Cerebellar nuclear complex (tissue), 1 donor: ENCODE measurements at places on chromosomes 2 and 18.

GRCh38 chr2:45244928-45245327 is 235.7 kb upstream of the SIX2 start:
- DNase-seq: no peak

GRCh38 chr2:196225213-196225612 is 53.8 kb upstream of the STK17B start:
- DNase-seq: no peak

GRCh38 chr2:11200651-11201050 is 45.4 kb downstream of the SLC66A3 start:
- DNase-seq: no peak

GRCh38 chr2:232436381-232437194 is 19.4 kb upstream of the ALPI start:
- DNase-seq: no peak

DNA sequence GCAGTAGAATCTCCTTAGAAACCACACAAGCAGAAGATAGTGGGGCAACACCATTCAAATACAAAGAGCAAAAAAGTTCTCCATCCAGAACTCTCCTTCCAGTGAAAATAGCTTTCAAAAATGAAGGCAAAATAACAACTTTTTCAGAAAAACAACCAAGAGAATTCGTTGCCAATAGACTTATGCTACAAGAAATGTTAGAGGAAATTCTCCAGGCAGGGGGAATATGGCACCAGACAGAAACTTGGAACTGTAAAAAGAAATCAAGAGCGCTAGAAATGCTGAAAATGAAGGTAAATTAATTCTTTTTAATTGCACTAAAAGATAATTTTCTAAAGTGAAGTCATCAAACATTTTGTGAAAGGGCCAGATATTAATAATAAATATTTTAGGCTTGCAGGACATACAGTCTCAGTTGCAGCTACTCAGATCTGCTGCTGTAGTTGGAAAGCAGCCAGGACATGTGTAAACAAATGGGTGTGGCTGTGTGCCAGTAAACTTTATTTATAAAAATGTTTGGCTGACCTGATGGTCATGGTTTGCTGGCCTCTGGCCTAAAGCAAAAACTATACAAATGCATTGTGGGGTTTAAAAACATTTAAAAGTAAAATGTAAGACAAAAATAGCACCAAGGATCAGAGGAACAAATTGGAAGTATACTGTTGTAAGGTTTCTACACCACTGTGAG is 73.7 kb upstream of the TGFA start:
- DNase-seq: no peak

DNA sequence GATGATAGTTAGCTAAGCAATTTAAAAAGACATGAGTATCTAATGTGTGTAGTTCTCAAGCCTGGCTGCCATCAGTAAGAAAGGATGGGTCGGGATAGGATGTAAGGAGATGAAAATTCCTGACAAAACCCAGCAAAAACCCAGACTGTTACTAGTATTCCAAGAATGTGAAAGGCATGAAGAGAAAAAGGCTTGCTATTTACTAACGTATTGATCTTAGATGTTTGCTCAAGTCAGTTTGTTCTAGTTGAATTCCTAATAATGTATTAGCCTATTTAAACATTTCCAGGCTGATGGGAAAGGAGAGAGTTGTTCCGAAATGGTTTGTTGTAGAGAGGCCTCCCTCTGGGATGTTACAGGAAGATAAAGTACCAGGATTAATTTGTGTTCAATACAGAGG is 88.2 kb downstream of the ZNF532 start:
- DNase-seq: no peak

GRCh38 chr2:164314148-164314547 is 307.1 kb downstream of the GRB14 start:
- DNase-seq: no peak

GRCh38 chr2:99691926-99692325 is 202.1 kb upstream of the REV1 start:
- no peak for DNase-seq

- DNase-seq: no peak
Measured at GRCh38 chr2:71004857-71005256, 10.2 kb upstream of the TEX261 start.

GRCh38 chr2:58336416-58336815 is 95.3 kb upstream of the FANCL start:
- no peak for DNase-seq

GRCh38 chr2:33304032-33304864 is 172.2 kb upstream of the RASGRP3 start:
- DNase-seq: no peak

GRCh38 chr18:55185391-55185790 is 226.1 kb upstream of the CCDC68 start:
- DNase-seq: no peak

- no peak for DNase-seq
Measured at GRCh38 chr18:14916851-14917250, 168.9 kb downstream of the ANKRD30B start.

DNA sequence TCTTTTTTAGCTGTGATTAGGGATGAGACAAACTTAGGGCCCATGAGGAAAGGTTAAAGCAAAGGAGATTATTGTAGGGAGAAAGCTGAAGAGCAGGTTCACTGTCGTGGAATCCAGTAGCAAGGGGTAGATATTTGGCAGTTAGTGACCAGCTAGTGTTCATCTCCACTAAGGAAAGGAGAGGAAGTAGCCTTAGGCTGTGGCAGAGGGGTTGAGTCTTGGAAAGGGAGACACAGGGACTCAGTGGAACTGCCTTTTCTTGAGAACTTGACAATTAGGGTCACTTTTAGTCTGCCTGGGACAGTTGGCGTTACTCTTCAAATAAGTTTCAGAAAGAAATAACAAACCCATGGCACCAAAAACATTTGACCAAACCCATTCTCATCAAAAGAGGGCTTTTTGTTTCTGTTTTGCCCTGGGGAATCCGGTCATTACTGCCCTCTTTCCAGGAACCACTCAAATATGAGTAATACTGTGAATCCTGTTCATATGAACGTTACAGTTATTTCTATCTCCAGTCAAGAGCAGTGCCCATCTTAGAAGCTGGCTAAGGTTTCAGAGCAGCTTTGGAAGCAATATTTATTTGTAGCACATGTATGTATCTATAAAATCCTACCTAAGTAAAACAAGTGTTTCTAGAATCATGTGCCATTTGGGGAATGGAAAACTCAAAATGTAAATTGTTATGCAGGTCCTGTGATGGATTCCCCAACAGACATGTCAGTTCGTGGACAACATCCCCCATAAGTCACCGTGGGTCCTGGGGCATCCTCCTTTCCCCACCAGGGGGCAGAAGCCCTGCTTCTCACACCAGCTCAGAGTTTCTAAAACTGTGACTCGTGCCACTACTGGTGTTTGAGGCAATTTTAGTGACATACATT is 77.3 kb upstream of the PHLPP1 start:
- DNase-seq: no peak

- no peak for DNase-seq
Measured at GRCh38 chr2:237195396-237196120, 109.9 kb downstream of the COPS8 start.

- no peak for DNase-seq
Measured at GRCh38 chr18:59063300-59063906, 76.3 kb upstream of the SEC11C start.

DNA sequence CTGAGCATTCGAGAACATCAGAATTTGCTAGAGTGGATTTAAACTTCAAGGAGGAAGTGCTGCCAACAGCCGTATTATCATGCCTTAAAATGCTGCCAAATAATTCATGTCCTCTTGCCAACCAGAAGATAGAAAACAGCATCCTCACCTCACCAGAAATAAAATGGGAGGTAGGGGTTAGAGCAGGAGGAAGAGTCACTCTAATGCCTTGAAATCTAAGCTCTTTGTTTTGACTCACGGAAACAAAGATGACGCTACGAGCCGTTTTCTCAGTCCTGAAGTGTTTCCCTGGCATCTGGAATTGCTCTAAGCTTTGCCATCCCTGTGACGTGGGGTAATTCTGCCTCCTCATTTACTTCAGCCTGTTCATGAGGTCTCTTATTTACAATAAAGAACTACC is 97.1 kb downstream of the PRPF40A start:
- no peak for DNase-seq

GRCh38 chr2:16650287-16651249 is 15.1 kb downstream of the CYRIA start:
- no peak for DNase-seq

GRCh38 chr2:10278763-10279471 is 23.8 kb upstream of the HPCAL1 start:
- DNase-seq: no peak

DNA sequence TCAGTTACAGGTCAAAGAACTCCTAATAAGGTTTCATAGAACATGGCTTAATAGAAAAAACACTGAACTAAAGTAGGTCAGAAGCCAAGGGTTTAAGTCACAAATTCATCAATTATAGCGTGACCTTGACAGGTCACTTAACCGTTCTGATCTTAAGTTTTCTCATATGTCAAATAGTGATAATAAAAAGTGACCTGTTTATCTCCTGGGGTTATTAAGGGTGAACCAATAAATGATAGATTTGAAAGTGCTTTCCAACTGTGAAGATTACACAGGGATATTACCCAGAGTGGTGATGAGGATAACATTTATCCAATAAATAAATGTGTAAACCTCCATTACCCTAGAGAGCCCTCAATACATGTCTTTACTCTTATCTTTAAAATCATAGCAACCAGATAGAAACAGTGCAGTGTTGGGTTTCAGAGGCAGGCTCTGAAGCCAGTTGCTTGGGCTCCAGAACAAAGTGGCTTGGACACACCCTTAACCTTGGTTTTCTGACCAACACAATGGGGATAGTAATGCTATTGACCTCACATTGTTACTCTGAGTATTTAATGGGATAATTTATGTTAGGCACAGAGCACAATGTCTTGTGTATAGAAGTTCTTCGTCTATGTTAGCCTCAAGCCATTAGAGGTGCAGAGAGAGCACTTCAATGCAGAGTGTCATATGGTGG is 48.6 kb downstream of the KLHL14 start:
- DNase-seq: no peak

DNA sequence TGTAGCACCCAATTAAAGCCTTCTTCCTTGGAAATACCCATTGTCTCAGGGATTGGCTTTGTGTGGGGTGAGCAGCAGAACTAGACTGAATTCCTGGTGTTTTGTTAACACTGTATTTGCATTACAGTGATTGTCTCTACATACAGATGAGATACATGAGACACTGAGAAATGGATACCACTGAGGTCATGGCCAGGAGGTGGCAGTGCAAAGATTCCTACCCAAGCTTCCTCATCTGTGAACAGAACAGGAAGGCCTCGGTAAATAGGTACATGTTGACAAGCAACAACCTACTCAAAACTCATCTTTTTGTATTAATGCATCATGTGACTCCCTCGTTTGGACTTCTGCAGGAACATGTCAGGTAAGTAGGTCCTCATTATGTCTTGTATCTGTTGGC is 445.8 kb upstream of the RGPD4 start:
- DNase-seq: no peak

GRCh38 chr18:2881088-2881839 is 34.5 kb downstream of the EMILIN2 start:
- no peak for DNase-seq

- DNase-seq: no peak
Measured at GRCh38 chr2:230976671-230977171, 19.2 kb upstream of the SPATA3 start.

GRCh38 chr2:177078416-177078815 is 134.2 kb upstream of the HNRNPA3 start:
- DNase-seq: peak; percentile 5

GRCh38 chr2:204842661-204843485 is 297.6 kb downstream of the PARD3B start:
- no peak for DNase-seq

DNA sequence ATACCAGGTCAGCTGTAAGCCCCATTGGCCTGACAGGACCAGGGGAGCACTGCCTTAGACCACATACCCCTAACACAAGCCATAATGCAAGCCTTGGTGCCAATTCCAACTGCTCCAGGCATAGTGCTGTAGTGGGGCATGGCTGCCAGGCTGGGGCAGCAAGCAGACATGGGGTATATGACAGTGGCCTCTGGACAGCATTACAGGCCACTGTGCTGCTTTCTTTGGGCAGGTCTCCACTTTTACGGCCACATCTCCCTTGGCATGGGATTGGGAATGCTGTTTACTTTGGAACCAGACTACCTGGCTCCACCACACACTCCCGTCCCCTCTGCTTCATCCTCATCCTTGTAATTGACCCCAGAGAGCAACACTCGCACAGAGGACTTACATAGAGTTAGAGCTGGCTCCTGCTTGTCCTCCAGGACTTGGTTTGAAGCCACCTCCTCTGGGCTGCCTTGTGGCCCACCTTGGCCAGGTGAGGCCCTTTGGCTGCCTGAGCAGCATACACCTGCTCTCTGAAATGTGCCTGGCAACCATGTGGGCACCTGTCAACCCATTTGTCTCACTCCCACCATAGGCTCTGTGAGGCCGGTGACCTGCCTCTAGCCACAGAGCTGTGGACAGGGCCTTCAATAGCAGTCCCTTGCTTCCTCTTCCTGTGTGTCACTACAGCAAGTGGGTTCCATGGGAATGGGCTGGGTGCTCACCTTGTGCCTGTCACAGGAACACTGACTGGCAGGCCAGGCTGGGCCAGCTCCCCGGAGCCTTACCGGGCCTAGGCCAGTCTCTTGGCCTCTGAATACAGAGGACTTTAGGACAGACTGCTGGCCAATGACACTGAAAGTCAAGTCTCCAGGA is 262.6 kb upstream of the HS6ST1 start:
- no peak for DNase-seq

DNA sequence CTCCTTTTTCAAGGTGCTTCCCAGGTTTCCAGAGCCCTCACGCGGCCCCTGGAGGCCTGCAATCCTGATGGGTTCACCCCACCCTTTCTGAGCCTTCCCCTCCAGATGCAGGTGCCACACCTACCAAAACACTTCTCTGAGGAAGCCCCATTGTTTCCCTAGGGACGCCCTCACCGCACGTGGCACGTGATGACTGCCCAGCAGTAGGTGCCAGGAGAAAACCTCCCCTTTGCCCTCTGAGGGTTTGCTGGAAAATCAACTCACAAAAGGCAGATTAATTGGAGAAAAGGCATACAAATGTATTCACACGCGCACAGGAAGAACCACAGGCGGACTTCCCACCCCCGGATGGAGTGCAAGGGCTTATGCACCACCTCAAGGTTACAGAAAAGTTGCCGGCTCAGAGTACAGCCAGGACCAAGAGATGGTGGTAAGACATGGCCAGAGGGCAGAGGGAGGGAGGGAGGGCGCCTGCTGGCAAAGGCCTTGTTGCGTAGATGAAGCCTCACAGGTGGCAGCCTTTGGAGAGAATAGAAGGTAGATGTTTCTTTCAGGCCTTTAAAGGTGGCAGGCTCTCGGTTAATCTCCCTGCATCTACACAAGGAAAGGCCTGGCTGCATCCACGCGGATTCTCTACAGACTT is 269.4 kb upstream of the RAB6C start:
- DNase-seq: no peak
